Pancreas (tissue), 10 donors: ENCODE measurements at places on chromosomes 5 and 9.

- no peak overlapping the region for H3K4me3 ChIP-seq
- H3K27me3 ChIP-seq: no peaks in the 10 kb centered on the region
- DNase-seq: no peak
- H3K27ac ChIP-seq: no peak overlapping the region
- H3K36me3 ChIP-seq: no peaks in the 10 kb centered on the region
- H3K4me1 ChIP-seq: no peaks in the 10 kb centered on the region
Measured at GRCh38 chr9:107211284-107211923, 71.7 kb upstream of the RAD23B start.

DNA sequence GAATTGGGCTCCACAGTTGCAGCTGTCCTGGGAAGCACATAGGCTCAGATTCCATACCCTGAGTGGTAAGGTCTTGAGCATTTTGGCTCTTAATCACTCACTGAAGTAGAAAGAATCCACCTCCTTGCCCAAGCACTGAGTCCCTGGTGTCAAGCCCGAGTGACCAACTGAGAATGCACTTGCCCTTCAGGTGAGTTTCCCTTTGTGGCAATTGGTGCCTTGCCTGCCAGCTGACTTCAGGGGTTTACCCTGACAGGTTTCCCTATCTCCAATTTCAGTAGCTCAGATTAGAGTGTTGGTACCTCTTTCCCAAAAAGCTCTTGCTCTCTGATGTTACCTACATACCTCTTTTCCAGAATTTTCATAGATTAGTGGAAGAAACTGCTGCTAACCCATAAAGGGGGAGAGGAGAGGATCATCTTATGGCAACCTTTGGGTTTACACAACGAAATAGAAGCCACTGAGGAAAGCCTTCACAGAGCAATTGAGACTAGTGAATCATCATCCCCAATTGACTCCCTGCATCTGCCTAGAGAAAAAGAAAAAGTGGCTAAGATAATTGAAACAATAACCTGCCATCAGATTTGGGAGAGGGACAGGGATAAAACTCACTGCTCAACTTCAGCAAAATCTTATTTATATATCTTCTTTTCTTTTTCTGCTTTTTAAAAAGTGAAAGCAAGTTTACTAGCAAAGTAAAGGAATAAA, 48.6 kb downstream of the CCL28 start:
- no peak overlapping the region for H3K27ac ChIP-seq
- no peak for DNase-seq
- no peak overlapping the region for H3K4me3 ChIP-seq
- no peaks in the 10 kb centered on the region for H3K4me1 ChIP-seq

DNA sequence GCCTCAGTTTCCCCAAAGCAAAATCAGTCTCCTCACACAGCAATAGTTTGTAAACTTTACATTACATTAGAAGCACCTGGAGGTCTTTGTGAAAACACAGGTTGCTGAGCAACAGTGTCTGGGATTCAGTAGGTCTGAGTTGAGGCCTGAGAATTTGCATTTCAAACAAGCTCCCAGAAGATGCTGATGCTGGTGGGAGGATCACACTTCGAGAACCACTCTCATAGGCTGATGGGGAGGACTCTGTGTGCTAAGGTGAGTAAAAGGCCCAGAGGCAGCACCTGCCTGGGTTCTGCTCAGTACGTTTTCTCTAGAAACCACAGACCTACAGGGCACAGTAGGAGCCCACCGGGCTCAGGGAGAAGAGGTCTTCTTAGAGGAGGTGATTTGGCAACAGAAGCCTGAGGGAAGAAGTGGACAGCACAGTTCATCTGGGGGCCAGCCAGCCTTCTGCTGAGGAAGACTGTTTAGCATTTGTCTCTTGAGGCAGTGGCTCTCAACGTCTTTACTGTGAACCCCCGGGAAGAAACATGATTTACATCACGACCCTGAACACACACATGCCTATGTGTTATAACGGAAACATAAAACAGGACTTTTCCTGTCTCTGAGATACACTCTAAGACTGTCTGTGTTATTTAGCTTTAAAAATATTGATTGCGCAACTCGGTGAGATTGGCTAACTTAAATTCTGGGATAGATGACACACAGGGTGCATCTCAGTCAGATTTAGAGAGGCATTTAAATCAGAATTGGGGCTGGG, 24.8 kb upstream of the DENND1A start:
- no peak for DNase-seq
- H3K36me3 ChIP-seq: no peaks in the 10 kb centered on the region
- no peak overlapping the region for H3K4me3 ChIP-seq
- no peak overlapping the region for H3K27ac ChIP-seq

DNA sequence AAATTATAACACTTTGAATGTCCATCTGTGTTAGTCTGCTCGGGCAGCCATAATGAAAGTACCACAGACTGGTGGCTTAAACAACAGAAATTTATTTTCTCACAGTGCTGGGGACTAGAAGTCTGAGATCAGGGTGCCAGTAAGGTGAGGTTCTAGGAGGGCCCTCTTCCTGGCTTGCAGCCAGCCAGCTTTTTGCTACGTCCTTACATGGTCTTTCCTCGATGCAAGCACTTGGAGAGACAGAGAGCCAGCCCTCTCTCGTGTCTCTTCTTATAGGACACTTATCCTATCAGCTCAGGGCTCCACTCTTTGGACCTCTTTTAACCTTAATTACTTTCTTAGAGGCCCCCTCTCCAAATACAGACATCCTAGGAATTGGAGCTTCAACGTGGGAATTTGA, 351.8 kb downstream of the SPOCK1 start:
- DNase-seq: no peak
- H3K27ac ChIP-seq: no peak overlapping the region

- no peak overlapping the region for H3K4me3 ChIP-seq
- H3K4me1 ChIP-seq: peaks cover 7% of the 10 kb centered on the region
- H3K27me3 ChIP-seq: no peaks in the 10 kb centered on the region
Measured at GRCh38 chr9:113509463-113509862, 45.9 kb downstream of the RGS3 start.

DNA sequence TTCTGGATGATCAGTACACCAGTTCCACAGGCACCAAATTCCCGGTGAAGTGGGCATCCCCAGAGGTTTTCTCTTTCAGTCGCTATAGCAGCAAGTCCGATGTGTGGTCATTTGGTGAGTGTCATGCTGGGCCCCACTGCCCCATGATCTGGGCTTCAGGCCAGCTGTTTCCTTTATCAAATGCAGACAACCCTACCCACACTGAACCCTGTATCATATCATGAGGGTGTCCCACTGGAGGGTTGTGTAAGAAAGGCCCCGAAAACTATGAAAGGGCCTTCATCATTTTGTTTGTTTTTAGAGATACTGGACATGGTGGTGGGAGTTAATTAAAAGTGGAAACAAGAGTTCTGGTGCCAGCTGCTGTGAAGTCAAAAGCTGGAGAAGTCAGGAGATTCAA, 20.0 kb upstream of the CYFIP2 start:
- no peaks in the 10 kb centered on the region for H3K4me1 ChIP-seq
- H3K27ac ChIP-seq: no peak overlapping the region
- H3K27me3 ChIP-seq: no peaks in the 10 kb centered on the region
- no peaks in the 10 kb centered on the region for H3K36me3 ChIP-seq
- DNase-seq: no peak
- H3K4me3 ChIP-seq: no peak overlapping the region

DNA sequence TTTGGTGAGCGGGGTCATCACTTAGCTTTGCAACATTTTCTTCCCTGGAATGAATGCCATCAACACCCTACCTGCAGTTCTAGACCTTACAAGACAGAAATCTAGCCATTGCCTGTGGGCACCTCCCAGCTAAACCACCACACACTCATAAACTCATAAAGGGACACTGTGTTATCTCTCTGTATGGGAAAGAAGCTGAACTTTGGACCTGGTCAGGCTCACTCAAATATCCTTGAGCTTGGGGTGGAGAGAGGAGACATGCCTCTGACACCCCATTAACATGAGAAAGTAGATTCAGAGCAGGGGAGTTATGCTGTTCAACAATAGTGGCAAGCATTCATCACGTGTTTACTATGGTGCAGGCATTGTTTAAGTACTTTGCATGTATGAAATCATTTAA, 205.6 kb downstream of the ZNF462 start:
- DNase-seq: no peak
- no peak overlapping the region for H3K27ac ChIP-seq
- no peaks in the 10 kb centered on the region for H3K27me3 ChIP-seq
- H3K4me3 ChIP-seq: no peak overlapping the region

DNA sequence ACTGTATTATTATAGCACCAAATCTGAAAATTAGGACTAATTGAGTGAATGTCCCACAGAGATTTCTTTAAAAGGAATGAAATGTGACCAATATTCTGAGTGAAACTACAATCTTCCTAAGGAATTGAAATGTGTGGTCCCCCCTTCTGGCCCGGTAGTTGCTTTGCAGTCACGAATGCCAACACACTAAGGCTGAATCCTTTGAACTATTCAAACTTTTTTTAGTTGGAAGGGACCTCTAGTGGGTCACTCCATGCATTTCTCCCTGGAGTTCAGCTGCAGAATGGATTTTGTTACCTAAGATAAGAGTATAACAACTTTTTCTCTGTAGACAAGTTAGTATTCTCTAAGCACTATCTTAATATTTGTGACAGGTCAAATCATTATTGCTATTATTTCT, 2.8 kb downstream of the CDH6 start:
- peaks cover 6% of the 10 kb centered on the region for H3K27me3 ChIP-seq
- DNase-seq: no peak
- peaks cover 10% of the 10 kb centered on the region for H3K4me1 ChIP-seq
- no peaks in the 10 kb centered on the region for H3K36me3 ChIP-seq

DNA sequence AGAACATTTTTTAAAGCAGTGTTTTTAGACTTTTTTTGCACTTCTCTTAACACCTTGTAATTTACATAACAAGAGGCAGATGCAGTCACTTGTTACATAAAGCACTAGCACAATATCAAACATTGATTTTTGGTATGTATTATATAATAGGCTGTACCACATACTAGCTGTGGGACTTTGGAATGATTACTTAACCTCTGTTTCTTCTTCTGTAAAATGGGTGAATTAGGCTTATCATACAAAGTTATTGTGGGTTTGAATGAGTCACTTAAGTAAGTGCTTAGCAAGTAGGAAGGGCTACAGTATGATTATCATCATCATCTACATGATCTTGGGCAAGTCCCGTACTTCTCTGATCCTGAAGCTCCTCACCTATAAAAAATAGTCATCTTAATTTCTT, 2.1 kb downstream of the FAM81B start:
- H3K27me3 ChIP-seq: no peaks in the 10 kb centered on the region
- H3K27ac ChIP-seq: no peak overlapping the region
- no peak for DNase-seq
- no peaks in the 10 kb centered on the region for H3K36me3 ChIP-seq
- no peak overlapping the region for H3K4me3 ChIP-seq

GRCh38 chr9:130043654-130044623, 950 bp upstream of the FNBP1 start:
- no peaks in the 10 kb centered on the region for H3K27me3 ChIP-seq
- no peaks in the 10 kb centered on the region for H3K36me3 ChIP-seq
- H3K27ac ChIP-seq: peak overlapping the region; percentile 82

DNA sequence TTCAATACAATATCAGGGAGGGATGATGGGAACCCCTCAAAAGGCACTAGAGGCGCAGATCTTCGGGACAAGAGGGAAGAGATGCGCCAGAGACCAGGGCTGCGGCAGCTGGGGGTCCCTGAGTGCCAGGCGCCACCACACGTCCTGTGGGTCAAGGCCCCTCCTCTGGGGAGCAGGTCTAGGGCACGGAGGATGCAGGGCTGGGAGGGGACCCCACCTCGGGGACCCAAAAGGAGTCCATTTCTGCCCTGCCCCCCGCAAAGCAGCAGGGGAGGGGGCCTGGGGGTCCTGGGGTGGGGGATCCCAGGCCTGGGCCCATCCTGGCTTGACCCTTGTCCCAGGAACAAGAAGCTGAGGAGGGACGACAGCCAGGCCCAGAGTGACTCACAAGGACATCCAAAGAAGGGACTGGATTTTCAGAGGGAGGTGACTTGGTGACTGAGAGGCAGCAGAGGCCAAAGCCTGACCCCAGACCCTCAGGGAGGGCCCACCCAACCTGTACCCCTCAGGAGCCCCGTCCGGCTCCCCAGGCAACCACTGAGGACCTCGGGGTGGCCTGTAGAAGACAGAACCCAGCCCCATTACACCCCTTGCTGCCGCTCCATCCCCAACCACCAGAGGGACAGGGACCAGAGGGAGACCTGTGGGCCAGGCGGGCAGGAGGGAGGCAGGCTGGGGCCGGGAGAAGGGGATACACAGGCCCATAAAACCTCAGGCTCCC, 54.2 kb downstream of the LRSAM1 start:
- H3K27me3 ChIP-seq: no peaks in the 10 kb centered on the region
- DNase-seq: peak; percentile 73
- H3K27ac ChIP-seq: no peak overlapping the region
- H3K4me3 ChIP-seq: no peak overlapping the region
- no peaks in the 10 kb centered on the region for H3K4me1 ChIP-seq
- peaks cover 58% of the 10 kb centered on the region for H3K36me3 ChIP-seq
